Mucosa of gallbladder (tissue), 1 donor: ENCODE measurements at places on chromosomes 12 and 14.

DNA sequence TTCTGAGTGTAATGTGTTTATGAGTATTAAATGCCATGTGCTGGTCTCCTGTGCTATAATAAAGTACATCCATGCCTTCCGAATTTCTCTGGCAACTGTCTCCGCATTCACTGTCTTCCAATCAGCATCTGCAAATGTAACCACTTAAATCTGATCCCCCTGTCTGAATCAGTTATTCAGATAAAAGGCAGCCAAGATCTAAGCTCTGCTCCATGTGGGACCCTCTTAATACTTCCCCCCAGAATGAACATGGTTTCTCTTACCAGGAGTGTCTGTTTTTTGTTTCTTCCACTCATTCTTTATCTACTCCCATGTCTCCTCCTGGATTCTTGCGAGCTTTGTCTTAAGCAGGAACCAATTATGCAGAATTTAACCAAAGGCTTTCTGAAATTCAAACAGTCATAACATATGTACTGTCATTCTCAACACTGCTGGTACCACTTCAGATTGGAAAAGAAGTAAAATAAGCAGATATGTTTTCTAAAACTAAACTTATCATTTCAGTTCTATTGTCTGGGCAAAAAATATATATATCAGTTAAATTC, 996.7 kb upstream of the FLRT2 start:
- DNase-seq = no peak

GRCh38 chr14:73502017-73502619, 11.4 kb downstream of the RIOX1 start:
- DNase-seq = no peak

DNA sequence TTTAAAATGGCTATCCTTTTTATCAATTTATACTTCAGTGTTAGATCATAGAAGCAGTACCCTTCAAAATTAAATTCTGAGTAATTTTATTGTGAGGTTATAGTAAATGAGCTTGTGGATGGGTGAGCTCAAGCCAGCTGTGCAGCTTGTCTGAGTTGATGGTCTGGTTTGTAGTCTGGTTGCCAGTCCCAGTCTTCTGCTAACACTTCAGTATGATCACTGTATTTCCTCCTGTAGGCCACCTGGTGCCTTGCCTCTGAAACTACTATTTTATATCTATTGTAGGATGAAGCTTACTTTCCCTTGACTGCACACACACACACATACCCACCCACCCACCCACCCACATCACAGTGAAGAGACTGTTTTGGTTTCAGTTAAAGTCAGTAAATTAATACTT, 496.4 kb downstream of the PCNX1 start:
- peak; percentile 16 for DNase-seq

DNA sequence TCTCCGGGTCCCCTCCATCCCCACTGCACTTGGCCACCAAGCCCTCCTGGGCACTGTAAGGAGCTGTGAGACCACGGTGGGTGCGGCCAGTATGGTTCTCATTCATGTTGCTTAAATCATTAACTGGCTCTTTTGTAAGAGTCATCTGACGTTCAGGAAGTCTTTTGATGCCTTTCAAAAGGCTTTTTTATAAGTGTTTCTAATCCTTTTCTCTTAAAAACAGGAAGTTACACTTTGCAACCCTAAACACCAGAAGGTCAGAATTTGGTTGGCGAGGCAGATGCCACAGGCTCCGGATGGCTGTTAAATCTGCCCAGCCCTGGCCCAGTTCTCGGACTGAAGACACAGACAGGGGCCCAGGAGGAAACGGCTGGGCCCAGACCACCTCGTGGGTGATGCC, 26.1 kb upstream of the DIO3 start:
- no peak for DNase-seq

- DNase-seq = peak; percentile 75
Observed at GRCh38 chr14:34051966-34052657, 101.2 kb upstream of the EGLN3 start.

DNA sequence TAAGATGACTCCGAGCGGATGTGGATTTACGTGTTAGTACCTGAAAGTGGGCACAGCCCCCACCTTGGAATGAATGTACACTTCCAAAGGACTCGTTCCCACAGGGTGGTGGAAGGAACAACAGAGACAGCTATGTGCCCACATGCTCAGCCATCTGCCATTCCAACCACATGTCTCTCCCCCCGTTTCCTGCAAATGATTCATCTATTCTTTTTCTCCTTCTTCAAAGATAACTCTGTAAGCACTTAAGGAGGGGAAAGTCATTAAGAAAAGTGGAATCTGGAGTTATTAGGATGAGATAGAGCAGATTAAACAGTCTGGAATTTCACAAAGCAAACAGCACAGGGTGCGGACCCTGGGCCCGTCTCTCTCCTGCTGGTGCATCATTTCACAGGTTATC, 18.5 kb upstream of the DUSP6 start:
- DNase-seq = no peak

- DNase-seq = peak; percentile 50
Observed at GRCh38 chr14:45785240-45785639, 532.2 kb upstream of the MIS18BP1 start.

GRCh38 chr14:84694161-84694560, 835.8 kb upstream of the FLRT2 start:
- DNase-seq = no peak

DNA sequence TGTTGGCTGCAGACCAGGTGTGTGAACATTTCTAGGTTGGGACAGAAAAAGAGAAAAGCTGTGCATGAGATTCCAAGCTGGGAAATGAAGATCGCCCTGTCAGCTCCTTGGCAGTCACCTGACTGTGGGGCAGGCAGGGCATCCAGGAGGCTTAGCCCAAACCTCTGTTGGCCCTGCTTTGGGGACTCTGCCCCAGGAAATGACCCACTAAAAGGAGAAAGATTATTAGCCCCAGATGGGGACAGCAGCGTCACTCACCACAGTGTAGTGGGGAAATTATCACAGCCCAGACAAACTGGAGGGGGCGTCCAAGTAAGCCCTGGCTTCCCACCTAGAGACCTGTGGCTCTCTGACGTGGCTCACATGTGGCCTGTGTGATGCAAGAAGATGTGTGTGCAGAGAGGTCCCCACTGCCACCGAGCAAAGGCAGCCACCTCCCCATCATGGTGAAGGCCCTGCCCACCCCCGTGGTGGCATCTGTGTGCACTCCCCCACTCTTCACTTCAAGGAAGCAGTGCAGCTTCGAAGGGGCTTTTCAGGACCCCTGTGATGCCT, 39.1 kb downstream of the DIO3 start:
- no peak for DNase-seq

DNA sequence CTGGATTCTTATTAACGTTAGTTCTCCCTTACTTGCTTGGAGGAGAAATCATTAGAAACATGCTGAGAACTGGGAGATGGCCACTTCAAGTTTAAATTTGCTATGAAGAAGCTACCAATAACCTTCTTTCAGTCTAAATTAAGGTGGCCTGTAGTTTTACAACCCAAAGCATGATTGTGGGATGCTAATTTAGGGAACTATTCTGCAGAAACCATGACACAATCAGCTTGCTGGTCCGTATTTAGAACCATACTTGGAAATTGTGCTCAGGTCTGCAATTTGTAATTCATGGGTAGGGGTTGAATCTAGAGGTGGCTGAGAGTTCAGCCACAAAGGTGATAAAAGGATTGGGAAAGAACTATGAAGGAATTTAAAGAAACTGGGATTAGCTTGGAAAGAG, 405.7 kb downstream of the RAD51B start:
- DNase-seq = no peak

GRCh38 chr14:44989497-44990440, 27.8 kb downstream of the TOGARAM1 start:
- no peak for DNase-seq

- DNase-seq = no peak
Observed at GRCh38 chr14:55767286-55767685, 187.3 kb downstream of the KTN1 start.

- no peak for DNase-seq
Observed at GRCh38 chr12:614411-614970, 48.8 kb downstream of the NINJ2 start.

- DNase-seq = no peak
Observed at GRCh38 chr12:42758806-42759205, 169.3 kb upstream of the PRICKLE1 start.
